ENCODE measurements at places on chromosomes 2 and 18.

- no peak for DNase-seq
These were observed 43.6 kb upstream of the ANKRD44 start for GRCh38 chr2:197354169-197354558.

DNA sequence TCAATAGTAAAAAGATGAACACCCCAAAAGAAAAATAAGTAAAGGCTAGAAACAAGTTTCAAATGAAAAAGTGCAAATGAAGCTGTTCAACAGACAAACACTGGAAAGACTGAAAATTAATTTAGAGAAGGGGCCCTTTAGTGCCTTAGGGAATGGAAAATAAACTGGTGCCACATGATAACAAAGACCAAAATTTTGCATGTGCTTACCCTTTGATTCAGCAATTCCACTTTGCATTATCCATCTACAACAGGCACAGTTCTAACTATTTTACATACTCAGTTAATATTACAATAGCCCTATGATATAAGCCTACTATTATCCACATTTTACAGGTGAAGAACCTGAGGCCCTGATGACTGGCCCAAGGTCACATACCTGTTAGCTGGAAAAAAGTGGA is 183.9 kb downstream of the NBAS start:
- DNase-seq = no peak

GRCh38 chr2:239990966-239991365 is 34.2 kb downstream of the NDUFA10 start:
- DNase-seq = no peak

DNA sequence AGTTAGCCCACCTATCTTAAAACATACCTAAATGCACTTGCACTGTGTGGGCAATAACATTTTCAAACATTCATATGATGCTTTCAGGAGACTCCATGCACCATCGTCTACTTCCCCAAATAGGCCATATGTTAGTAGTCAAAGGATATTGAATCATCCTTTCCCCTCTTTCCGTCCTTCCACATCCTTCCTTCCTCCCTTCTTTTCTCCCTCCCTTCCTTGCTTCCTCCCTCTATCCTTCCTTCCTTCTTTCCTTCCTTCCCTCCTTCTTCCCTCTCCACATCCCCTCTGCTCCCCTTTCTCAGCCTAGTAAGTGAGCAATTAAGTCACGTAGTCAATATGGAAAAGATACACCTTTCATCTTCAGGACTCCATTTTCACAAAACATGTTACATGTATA is 73.8 kb downstream of the ZEB2 start:
- no peak for DNase-seq

GRCh38 chr2:80549901-80550300 is 245.3 kb upstream of the LRRTM1 start:
- no peak for DNase-seq

- DNase-seq = no peak
These were observed 44.1 kb downstream of the SCTR start for GRCh38 chr2:119480184-119480583.

DNA sequence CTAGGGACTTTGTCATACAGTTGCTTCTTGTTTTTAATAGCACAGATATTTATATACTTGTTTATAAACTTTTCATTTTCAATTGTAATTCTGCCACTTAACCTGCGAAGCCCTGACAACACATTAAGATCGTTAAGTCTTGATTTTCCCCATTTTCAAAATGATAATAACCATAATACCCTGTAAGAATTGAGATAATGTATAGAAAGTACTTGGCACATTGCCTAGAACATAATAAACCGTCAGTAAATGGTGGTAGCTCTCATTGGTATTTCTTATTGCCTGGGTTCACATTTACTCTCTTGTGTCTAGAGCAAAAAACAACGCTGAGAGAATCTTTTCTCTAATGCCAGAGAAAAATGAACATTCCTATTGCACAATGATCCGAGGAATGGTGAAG is 18.6 kb downstream of the PTCD3 start:
- DNase-seq = no peak

DNA sequence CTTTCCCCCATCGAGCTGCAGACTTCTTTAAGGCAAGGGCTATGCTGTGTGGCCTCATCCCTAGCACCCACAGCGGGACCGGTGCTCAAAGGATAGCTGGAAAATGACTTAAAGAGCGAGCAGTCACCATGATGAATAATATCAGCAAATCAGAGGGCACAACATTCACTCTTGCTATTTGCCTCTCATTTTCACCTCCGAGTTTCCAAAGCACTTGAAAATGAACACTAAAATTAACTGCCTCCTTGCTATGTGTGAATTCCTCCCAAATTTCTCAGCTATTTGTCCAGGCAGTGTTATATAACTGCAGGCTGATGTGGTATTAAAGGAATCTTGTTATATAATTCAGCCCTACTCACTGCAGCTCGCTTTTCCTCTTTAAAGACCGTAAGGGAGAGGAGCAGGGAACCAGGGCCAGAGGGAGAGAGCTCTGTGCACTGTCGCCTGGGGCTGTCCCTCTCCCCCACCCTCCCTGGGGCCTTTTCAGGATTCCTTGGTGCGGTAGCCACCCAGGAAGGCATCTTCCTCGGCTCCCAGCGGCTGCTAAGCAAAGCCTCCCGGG is 1.4 kb downstream of the CYS1 start:
- DNase-seq = no peak
